ENCODE measurements at places on chromosomes 12 and 14. TPM values are rescaled to one million over a fixed set of nuclear protein-coding genes. Genes with fewer than 3 reads are reported as not detected.

- DNase-seq = peak; percentile 85
- no peaks in the 10 kb centered on the region for H3K36me3 ChIP-seq
- H3K27me3 ChIP-seq = no peaks in the 10 kb centered on the region
- H3K4me1 ChIP-seq = peaks cover 84% of the 10 kb centered on the region
- peak overlapping the region; percentile 99 for H3K27ac ChIP-seq
- peak overlapping the region; percentile 68 for H3K4me3 ChIP-seq
Measured at GRCh38 chr12:47812797-47813510, 6.7 kb downstream of the HDAC7 start.

DNA sequence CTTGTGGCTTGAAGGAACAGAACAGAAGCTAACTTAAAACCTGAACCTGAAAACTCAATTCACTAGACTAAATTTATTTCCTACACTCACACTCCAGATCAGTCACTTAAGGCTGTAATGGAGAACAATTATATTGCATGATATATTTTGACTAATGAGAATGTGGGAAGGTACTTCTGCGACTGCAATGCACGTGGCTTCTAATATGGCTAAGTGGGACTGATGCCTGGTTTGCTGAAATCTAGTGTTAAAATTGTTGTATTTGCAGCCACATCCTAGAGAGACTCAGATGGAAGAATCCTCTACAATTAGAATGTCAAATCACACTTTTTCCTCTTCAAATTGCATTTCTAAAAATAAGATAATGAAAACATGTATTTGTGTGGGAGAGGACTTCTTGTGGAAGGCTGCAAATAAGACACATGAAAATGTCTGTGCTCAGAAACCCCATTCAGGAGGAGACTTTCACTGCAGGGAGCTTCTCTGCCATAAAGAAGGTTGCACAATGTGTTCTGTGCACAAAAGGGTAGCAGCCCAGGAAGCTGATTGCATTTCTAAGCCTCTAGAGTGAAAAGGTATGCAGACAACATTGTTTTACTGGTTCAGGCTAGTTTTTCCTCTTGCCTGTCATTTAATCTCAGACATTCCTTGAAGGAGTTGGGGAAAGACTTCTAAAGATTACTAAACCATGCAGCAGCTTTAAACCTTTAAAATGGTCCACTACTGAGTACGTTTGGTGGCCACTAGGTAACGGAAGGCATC lies 224.3 kb downstream of the NEDD1 start:
- DNase-seq = no peak
- no peak overlapping the region for H3K4me3 ChIP-seq
- H3K27ac ChIP-seq = no peak overlapping the region
- no peaks in the 10 kb centered on the region for H3K4me1 ChIP-seq

Gene SLC17A8
- total RNA-seq = not detected

DNA sequence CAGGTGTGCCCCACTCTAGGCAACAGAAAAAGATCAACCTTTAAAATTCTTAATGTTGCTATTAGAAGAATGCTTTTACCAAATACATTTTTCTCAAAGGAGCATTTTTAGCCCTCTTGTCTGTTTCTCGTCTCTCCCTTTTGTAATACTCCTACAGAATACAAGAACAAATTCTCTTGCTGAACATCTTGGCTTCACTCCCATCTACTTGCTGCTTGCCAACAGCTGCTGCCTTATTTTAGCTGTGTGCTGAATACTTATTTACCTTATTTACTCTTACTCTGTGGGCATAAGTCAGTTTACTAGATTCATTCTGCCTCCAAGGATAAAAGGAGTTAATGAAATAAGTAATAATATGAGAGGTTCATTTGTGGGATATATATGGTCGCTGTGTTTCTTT lies 70.8 kb downstream of the POLR3B start:
- no peak overlapping the region for H3K27ac ChIP-seq
- no peak overlapping the region for H3K4me3 ChIP-seq
- no peak for DNase-seq
- no peaks in the 10 kb centered on the region for H3K36me3 ChIP-seq
- H3K27me3 ChIP-seq = no peaks in the 10 kb centered on the region

Gene GPHN
- 14.2 TPM for total RNA-seq
